Activated naive CD4-positive, alpha-beta T cell treated with anti-CD3 and anti-CD28 coated beads, Interleukin-2, amount 10 ng/mL, durations not matched to agents 5 hours and 36 hours (primary cell): ENCODE measurements at places on chromosomes 6 and 20. TPM values are rescaled to one million over a fixed set of nuclear protein-coding genes. Genes with fewer than 3 reads are reported as not detected.

The TPBG gene
- total RNA-seq: not detected

The FILIP1 gene
- total RNA-seq: not detected

The MYBL2 gene
- 64.7 TPM for total RNA-seq

The CLDN20 gene
- total RNA-seq: not detected
